Effector memory CD4-positive, alpha-beta T cell (primary cell): ENCODE measurements at places on chromosomes 16 and 17.

GRCh38 chr17:74795327-74796020 lies 19.3 kb upstream of the NAT9 start:
- H3K27ac ChIP-seq = no peak overlapping the region
- DNase-seq = no peak
- peaks cover 10% of the 10 kb centered on the region for H3K4me1 ChIP-seq
- peaks cover 72% of the 10 kb centered on the region for H3K36me3 ChIP-seq
- H3K27me3 ChIP-seq = no peaks in the 10 kb centered on the region
- no peak overlapping the region for H3K4me3 ChIP-seq

GRCh38 chr16:57985204-57986181 lies 14.6 kb upstream of the CNGB1 start:
- no peaks in the 10 kb centered on the region for H3K27me3 ChIP-seq
- DNase-seq = no peak

GRCh38 chr17:82269882-82270500 lies 3.5 kb downstream of the CSNK1D start:
- H3K4me1 ChIP-seq = peaks cover 42% of the 10 kb centered on the region
- H3K4me3 ChIP-seq = no peak overlapping the region
- no peak for DNase-seq

DNA sequence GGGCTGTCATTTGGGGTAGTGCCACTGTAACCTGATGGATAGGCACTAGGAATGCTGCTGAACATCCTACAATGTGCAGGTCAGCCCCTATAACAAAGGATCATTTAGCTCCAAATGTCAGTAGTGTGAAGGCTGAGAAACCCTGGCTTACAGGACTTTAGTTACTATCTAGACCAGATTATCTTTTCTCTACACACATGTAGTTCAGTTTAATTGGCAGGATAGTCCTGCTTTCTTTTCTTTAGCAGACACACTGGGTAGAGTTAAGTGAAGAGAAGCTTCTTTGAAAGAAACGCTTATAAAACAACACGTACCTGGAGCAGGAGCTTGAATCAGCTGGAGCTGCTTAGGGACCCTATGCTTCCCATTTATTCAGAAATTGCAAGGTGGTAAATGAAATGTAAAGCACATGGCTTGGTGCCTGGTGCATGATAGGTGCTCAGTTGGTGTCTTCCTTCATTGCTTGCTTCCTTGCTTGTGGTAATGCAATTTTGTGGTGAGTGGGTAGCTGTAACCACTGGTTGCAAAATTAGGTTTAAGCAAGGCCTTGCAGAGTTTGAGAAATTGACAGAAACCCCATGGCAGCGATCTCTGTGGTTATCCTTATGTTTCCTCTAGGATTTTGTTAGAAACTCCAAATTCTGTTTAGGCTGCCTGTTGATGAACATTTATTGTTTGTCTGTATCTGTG lies 9.4 kb downstream of the METTL9 start:
- H3K4me3 ChIP-seq = no peak overlapping the region
- no peak for DNase-seq
- H3K4me1 ChIP-seq = peaks cover 20% of the 10 kb centered on the region
- H3K36me3 ChIP-seq = peaks cover 4% of the 10 kb centered on the region
- H3K27ac ChIP-seq = no peak overlapping the region
- H3K27me3 ChIP-seq = no peaks in the 10 kb centered on the region

DNA sequence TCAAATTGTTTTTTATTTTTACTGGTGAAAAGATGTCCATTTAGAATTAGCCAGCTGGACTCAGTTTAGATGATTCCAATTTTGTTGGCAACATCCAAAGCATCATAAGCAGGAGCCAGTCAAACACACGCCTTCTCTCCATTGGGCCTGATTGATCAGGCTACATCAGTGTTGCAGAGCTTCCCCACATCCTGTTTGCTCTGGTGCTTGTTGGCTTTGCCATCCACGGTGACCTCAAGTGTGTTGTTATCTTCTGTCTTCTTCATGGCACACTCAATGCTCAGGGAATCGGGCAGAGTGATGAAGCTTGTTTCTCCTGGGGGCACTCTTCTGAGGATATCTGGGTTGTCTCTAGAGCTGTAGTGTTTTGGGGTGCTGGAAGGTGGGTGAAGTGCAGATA lies 6.3 kb upstream of the NETO2 start:
- H3K27ac ChIP-seq = no peak overlapping the region
- peaks cover 9% of the 10 kb centered on the region for H3K36me3 ChIP-seq
- no peaks in the 10 kb centered on the region for H3K4me1 ChIP-seq
- DNase-seq = no peak
- no peak overlapping the region for H3K4me3 ChIP-seq
- peaks cover 3% of the 10 kb centered on the region for H3K27me3 ChIP-seq

GRCh38 chr17:51813140-51813783 lies 345.3 kb downstream of the CA10 start:
- no peak overlapping the region for H3K27ac ChIP-seq
- no peaks in the 10 kb centered on the region for H3K27me3 ChIP-seq
- H3K4me1 ChIP-seq = no peaks in the 10 kb centered on the region
- H3K4me3 ChIP-seq = no peak overlapping the region

DNA sequence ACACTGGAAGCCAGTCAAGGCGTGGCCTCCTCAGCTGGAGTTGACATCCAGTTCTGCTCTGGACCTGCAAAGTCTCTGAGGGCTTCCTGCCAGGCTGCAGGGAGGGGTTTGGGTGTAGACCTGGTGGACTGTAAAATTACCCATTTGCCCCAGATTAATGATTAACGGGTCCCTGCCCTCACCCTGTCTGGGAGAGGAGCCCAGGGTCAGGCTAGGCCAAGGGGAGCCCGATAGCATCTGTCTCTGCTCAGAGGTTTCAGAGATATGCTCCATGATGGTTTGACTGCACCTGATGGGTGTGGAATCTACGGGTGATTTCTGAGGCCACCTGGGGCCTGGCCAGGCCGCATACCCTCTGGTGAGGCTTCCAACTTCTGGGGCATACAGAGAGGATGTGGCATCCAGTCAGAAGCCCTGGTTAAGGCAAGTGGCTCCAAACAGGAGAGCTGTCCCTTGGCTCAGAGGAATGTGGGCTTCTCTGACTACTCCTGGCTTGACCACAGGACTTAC lies 11.2 kb downstream of the PPY start:
- no peaks in the 10 kb centered on the region for H3K36me3 ChIP-seq
- H3K4me3 ChIP-seq = no peak overlapping the region
- no peaks in the 10 kb centered on the region for H3K27me3 ChIP-seq
- H3K4me1 ChIP-seq = peaks cover 17% of the 10 kb centered on the region

DNA sequence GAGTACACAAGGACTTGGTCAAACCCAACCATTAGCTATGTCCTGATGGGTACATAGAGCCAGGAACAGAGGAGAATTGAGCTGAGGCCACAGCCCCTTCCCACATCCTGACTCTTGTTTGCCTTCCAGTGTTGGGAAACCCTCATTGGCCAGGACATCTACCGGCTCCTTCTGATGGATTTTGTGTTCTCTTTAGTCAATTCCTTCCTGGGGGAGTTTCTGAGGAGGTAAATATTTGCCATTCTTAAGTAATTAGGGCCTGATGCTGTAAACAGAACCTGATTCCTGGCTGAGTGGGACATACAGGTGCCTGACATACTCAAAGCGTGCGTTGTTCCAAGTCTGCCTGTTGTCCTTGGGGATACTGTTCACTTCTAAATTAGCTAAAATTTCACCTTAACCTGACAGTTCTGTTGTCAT lies 42.6 kb downstream of the GDE1 start:
- no peaks in the 10 kb centered on the region for H3K4me1 ChIP-seq
- DNase-seq = no peak
- no peaks in the 10 kb centered on the region for H3K36me3 ChIP-seq
- H3K27me3 ChIP-seq = no peaks in the 10 kb centered on the region
- H3K4me3 ChIP-seq = no peak overlapping the region
- no peak overlapping the region for H3K27ac ChIP-seq

GRCh38 chr16:3854750-3855541 lies 25.6 kb downstream of the CREBBP start:
- DNase-seq = no peak
- H3K4me3 ChIP-seq = no peak overlapping the region
- no peaks in the 10 kb centered on the region for H3K27me3 ChIP-seq
- peaks cover 11% of the 10 kb centered on the region for H3K36me3 ChIP-seq
- peaks cover 16% of the 10 kb centered on the region for H3K4me1 ChIP-seq

DNA sequence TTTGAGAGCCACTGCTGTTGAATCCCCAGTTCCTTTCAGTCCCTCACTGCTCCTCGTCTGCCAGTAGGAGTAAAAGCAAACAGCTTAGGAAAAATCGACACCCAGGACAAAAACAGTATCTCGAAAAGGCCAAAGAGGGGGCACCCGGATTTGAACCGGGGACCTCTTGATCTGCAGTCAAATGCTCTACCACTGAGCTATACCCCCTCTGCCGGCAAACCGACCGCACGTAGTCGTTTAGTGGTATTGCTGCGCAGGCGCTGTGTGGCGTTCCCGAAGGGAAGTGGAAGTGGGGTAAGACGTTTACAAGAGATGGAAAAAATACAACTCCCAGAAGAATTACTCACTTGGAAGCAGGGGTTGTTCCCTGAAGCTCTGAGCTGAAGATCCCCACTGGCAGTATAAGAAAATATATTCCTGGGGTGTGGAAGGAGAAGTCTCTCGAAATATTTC lies 2.2 kb upstream of the PLXDC1 start:
- H3K27me3 ChIP-seq = peaks cover 8% of the 10 kb centered on the region
- peak; percentile 86 for DNase-seq
- peak overlapping the region; percentile 90 for H3K4me3 ChIP-seq
- H3K36me3 ChIP-seq = no peaks in the 10 kb centered on the region

DNA sequence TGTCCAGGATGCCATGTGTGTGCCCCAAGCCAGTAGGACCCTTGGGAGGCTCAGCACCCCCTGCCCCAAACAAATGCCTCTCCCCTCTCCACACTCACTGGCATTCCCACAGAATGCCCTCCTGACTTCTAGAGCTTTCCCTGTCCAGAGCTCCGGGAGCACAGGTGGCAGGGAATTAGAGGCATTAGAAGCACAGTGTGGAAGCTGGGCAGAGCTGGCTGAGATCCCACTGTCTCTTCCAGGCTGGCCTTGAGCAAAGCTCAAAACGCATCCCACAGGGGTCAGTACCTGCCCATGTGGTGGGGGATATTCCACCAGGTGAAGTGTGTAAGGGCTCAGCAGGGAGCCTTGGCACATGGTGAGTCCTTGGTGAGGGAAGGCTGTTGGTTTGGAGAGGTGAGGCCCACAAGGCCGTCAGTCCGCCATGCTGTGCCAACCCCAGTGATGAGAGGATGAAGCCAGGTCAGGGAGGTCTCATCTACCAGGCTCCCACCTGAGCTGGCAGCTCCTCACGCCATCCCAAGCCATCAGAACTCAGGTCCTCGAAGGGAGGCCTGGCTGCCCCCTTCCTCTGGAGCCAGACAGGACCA lies 18.1 kb downstream of the ENDOV start:
- H3K36me3 ChIP-seq = no peaks in the 10 kb centered on the region
- H3K4me3 ChIP-seq = no peak overlapping the region
- DNase-seq = no peak
- H3K27ac ChIP-seq = no peak overlapping the region

- peak overlapping the region; percentile 85 for H3K27ac ChIP-seq
- no peaks in the 10 kb centered on the region for H3K27me3 ChIP-seq
- peak; percentile 51 for DNase-seq
These were observed 30.3 kb downstream of the HMOX2 start for GRCh38 chr16:4506450-4506849.

DNA sequence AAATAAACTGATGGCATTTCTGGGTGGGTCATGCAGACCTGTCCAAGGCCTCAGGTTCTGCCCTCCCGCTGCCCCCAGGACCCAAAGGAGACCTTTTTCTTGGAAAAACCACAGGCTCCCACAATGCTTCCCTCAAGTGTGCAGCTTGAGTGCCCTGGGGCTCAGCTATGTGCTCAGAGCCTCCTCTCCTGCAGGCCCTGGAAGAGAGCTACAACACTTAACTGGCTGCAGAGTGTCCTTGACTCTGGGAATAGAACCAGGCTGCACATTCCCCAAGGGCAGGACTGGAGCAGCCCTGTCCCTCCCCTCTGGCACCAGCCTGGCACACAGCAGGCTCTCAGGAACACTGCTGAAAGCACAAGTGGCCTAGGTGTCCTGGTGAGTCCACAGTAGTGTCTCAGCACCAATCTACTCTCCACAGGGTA lies 4.8 kb upstream of the SREBF1 start:
- DNase-seq = no peak
- peaks cover 6% of the 10 kb centered on the region for H3K4me1 ChIP-seq
- H3K27me3 ChIP-seq = no peaks in the 10 kb centered on the region
- no peak overlapping the region for H3K4me3 ChIP-seq

DNA sequence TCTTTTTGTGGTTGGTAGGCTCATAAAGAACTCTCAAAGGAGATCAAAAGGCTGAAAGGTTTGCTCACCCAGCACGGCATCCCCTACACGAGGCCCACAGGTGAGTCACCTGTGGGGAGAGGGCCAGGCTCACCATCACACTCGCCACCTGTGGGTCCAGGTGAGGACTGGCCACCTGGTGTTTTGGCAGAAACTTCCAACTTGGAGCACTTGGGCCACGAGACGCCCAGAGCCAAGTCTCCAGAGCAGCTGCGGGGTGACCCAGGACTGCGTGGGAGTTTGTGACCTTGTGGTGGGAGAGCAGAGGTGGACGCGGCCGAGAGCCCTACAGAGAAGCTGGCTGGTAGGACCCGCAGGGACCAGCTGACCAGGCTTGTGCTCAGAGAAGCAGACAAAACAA lies 11.1 kb downstream of the GNPTG start:
- H3K4me3 ChIP-seq = no peak overlapping the region
- no peaks in the 10 kb centered on the region for H3K27me3 ChIP-seq
- H3K36me3 ChIP-seq = peaks cover 62% of the 10 kb centered on the region
- no peak overlapping the region for H3K27ac ChIP-seq

GRCh38 chr16:12994402-12994801 lies 93.0 kb downstream of the SHISA9 start:
- no peaks in the 10 kb centered on the region for H3K4me1 ChIP-seq
- DNase-seq = no peak
- no peaks in the 10 kb centered on the region for H3K36me3 ChIP-seq
- no peak overlapping the region for H3K4me3 ChIP-seq
- H3K27ac ChIP-seq = no peak overlapping the region
- no peaks in the 10 kb centered on the region for H3K27me3 ChIP-seq

DNA sequence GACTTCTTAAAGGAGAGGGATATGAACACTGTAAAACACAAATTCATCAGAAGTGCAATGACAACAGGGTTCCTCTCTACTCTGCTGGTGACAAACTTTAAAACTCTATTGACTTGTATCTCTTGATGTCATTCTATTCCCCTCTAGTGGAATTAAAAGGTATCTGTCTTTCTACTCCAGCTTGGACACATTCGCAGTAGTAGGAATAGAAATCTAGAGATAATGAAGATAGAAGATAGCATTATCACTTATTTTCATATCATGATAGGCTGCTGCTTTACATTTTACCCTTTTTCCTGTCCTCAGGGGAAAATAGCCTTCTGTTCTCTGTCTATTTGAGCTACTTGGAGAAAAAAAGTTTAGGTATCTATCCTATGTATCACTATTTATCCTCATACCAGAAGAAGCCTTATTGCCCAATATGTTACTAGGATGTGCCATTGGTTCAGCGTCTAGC lies 209.6 kb upstream of the CACNG5 start:
- DNase-seq = no peak
- no peaks in the 10 kb centered on the region for H3K4me1 ChIP-seq
- no peak overlapping the region for H3K27ac ChIP-seq
- H3K27me3 ChIP-seq = no peaks in the 10 kb centered on the region
- no peaks in the 10 kb centered on the region for H3K36me3 ChIP-seq

GRCh38 chr17:71649941-71650350 lies 470.9 kb upstream of the SOX9 start:
- H3K27me3 ChIP-seq = no peaks in the 10 kb centered on the region
- DNase-seq = no peak
- no peaks in the 10 kb centered on the region for H3K4me1 ChIP-seq
- no peaks in the 10 kb centered on the region for H3K36me3 ChIP-seq
- H3K27ac ChIP-seq = no peak overlapping the region
- H3K4me3 ChIP-seq = no peak overlapping the region

GRCh38 chr17:50310455-50311111 lies 35.3 kb upstream of the XYLT2 start:
- H3K4me3 ChIP-seq = no peak overlapping the region
- H3K36me3 ChIP-seq = no peaks in the 10 kb centered on the region
- DNase-seq = no peak
- no peak overlapping the region for H3K27ac ChIP-seq
